RWPE2 (cell line): ENCODE measurements at places on chromosomes 1 and 21.

DNA sequence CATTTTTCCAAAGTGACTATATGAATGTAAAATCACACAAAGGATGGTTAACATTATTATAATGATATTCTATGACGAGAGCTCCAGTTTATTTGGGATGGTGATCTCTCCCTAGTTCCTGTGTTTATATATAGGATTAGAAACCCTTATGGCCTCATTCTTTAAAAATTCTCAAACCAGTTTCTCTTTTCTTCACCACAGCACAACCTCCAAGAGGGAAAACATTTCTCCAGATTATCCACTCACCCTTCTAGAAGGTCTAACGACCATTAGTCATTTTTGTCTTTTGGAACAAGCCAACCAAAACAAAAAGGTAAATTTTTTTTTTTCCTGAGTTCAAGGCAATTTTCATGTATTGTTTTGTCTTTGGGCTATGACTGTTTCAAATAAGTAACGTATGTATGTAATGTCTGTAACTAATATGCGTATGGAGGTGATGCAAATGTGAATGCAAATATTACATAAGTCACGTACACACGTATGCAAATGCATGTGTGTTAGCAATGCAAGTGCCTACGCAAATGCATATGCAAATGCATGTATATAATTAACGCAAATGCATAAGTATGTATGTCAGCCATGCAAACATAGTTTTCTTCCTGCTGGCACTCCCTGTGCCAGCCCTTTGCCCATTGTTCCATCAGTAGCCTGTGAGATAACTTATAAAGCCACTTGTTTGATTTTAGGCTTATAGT, 72.5 kb upstream of the MORC3 start:
- no peak for DNase-seq

DNA sequence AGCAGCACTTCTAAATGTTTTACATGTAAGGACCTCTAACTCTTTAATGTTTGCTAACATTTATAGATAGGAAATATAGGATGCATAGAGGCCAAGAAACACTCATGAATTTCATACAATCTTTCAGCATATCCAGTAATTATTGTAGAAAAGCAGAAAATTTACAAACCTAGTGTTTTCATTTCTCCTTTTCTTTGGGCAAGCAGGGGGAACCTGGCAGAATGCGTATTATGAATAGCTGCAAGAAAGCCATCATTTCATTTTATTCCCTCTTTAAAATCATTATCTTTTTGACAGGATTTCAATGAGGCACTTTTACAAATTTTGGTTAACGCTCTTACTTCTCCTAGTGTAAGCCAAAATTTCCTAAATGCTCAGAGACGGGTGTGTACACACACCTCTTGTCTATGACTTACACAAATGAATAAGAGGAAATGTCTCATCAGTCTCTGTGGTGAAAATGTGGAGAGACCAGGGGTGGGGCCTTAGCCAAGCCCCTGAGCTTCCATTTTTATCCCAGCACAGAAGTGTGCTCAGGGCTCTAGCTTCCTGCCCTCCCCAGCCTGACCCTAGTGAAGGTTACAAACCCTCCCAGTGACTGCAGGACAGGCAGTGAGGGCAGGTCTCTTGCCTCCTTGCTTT, 91.6 kb downstream of the LRRC8C start:
- DNase-seq, result no peak

- DNase-seq, result no peak
Observed at GRCh38 chr21:31973402-31973944, 100.7 kb downstream of the HUNK start.

- no peak for DNase-seq
Observed at GRCh38 chr1:18886003-18886335, 16.4 kb downstream of the ALDH4A1 start.

- DNase-seq, result peak; percentile 8
Observed at GRCh38 chr1:47697616-47698335, 259.9 kb downstream of the FOXD2 start.

DNA sequence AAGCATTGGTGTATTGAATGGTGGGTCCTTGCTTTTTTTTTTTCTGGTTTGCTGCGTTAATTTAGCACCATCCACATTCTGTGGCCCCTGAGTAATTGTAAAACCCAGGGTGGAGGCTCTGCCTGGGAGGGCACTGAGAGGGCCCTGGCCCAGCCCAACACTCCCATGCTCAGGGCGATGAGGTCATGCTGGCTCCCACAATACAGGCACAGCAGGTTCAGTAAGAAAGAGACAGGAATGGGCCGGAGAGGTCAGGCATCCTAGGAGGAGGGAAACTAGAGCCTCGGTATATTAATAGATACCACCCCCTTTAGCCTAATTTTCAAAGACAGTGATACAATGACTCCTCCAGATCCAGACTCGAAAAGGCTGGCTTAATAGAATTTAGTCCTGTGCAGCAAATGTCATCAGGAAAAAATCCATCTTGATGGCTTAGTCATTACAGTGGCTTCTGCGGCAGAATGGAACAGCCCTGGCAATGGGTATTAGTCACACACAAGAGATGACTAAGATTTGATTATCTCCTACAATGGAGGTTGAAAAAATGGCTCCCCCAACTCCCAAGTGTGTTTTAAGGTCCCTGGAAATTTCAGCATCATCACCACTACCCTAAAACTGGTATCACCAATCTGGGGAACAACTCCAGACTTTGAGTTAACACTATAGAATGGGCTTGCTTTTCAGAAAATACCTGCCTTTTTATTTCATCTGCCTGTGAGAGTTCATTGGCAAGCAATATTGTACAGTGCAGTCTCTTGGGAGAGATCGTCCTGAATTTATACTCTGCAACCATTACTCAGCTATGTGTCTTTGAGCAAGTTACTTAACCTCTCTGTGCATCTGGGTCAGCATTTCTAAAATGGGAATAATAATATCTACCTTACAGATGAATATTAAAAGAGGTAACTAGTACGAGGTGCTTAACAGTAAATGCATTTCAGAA, 43.9 kb upstream of the LYST start:
- peak; percentile 89 for DNase-seq

- DNase-seq, result no peak
Observed at GRCh38 chr1:113681596-113682337, 77.5 kb downstream of the PHTF1 start.

DNA sequence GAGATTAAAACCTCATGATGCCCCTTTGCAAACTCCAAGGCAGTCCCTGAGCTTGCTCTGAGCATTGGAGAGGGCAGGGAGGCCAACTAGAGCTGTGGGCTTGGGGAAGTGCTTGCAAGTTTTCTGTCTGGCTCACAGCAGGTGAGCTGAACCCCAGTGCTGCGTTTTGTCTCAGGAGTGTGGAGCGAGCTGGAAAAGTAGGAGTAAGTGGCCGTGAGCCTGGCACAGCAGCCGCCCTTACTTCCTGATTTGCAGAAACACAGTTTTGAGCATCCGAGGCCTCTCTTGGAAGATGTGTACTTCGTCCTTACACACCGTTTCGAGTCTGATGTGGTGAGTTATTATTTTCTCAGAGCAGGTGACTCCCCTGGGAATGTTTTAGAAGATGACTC, 221.2 kb upstream of the C1orf174 start:
- no peak for DNase-seq

- DNase-seq, result no peak
Observed at GRCh38 chr1:104629589-104629988, 879.9 kb downstream of the AMY1C start.

DNA sequence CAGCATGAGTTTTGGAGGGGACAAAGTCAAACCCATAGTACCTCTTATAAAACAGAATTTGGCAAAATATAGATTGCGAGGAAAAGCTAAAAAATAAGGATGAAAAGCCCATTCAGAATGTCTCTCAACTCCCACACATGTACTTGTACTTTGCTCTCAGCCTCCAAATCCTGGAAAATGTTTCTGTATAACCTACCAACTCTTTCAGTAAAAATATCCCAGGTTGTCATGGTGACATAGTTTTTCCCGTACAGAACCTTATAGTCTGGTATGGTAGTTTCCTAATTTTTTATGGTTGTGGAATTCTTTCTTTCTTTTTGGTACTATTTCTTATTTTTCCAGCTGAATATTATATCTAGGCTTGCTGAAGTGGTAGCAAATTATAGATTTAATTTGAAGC, 15.5 kb upstream of the RPS6KC1 start:
- DNase-seq, result no peak
